ENCODE measurements at places on chromosomes 13 and 19. TPM values are rescaled to one million over a fixed set of nuclear protein-coding genes. Genes with fewer than 3 reads are reported as not detected.
A peak's percentile ranks its signal among the peaks of the same experiment; 100 is the strongest.

DNA sequence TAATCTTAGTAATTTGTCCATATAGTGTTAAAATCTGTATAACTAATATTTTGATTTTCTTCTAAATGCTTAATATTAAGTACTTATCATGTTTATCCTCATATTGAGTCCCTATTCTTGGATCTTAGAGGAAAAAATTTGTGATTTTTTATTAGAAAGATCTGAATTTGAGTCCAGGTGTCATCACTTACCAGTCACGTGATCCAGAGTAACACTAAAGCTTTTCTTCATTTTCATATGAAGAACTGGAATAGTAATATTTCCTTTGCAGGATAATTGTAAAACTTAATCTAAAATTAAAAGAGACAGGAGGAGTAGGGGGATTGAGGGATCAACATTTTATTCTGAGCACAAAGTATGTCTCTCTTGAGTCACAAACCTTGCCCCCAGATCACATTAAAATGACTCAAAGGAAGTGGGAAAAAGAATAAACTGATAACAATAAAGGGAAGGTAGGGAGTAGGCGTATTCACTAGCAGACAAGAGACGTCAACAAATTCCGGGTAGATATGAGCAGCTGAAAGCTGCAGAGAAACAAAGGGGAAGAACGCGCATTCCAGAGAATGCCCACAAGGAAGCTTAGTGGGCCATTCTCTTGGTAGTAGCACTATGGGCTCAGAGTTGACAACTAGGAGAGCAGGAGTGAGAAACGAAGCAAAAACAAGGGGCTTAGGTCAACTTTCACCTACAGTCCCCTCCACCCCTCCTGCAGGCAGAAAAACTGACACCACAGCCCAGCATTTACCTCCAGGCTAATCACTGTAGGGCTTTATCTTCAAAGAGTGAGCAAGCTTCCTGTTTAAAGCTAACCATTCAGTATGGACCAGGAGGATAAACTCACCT lies 123.1 kb downstream of the SPRY2 start:
- H3K36me3 ChIP-seq: no peaks in the 10 kb centered on the region
- H3K27ac ChIP-seq: no peak overlapping the region
- no peaks in the 10 kb centered on the region for H3K4me1 ChIP-seq
- H3K4me3 ChIP-seq: no peak overlapping the region
- DNase-seq: no peak
- H3K27me3 ChIP-seq: no peaks in the 10 kb centered on the region

Gene CYP2A6
- total RNA-seq: not detected

Gene TGFB1
- 97.5 TPM for total RNA-seq

DNA sequence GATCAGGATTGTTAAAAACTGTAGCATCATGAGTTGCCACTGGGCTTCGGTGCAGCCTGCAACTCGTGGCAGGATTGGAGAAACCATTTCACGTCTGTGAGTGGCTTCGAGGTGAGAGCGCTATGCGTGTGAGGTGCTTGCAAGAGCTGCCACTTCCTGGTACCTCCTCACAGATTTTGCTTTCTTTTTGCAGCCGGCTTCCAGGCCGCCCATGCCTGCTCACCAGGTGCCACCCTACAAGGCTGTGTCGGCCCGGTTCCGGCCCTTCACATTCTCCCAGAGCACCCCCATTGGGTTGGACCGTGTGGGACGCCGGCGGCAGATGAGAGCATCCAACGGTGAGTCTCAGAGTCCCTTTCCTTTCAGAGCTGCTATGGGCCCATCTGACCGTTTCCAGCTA lies 57.9 kb upstream of the C1QTNF9 start:
- no peak overlapping the region for H3K4me3 ChIP-seq
- no peak overlapping the region for H3K27ac ChIP-seq
- no peaks in the 10 kb centered on the region for H3K27me3 ChIP-seq
- no peak for DNase-seq
- no peaks in the 10 kb centered on the region for H3K36me3 ChIP-seq
- no peaks in the 10 kb centered on the region for H3K4me1 ChIP-seq

Gene EXOC3L2
- 13.9 TPM for total RNA-seq

DNA sequence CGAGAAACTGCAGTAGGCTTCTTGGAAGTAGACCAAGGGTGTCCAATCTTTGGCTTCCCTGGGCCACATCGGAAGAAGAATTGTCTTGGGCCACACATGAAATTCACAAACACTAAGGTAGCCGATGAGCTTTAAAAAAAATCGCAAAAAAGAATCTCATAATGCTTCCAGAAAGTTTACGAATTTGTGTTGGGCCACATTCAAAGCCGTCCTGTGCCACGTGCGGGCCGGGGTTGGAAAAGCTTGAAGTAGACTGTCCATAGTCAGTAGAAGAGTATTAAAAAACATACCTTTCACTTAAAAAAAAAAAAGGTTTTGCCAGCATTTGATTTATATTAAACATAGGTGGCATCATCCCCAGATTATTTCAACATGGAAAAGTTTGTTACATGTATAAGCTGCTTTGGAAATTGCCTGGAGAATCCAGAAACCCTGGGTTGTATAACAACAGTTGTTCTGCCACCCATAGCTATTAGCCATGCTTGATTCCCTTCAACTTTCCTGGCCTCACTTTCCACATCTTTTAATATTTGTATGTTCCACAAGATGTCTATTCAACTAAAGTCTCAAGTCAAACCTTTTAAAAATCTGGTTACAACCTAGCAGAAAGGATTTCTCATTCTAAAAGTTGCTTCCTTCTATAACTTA lies 1.0 kb downstream of the IFT88 start:
- H3K4me3 ChIP-seq: peak overlapping the region; percentile 89
- peaks cover 3% of the 10 kb centered on the region for H3K36me3 ChIP-seq
- peak overlapping the region; percentile 95 for H3K27ac ChIP-seq
- H3K27me3 ChIP-seq: no peaks in the 10 kb centered on the region
- DNase-seq: no peak
- no peaks in the 10 kb centered on the region for H3K4me1 ChIP-seq

Gene IL12RB1
- 1.7 TPM for total RNA-seq

- H3K27me3 ChIP-seq: no peaks in the 10 kb centered on the region
- H3K4me3 ChIP-seq: no peak overlapping the region
- peak; percentile 44 for DNase-seq
- H3K4me1 ChIP-seq: no peaks in the 10 kb centered on the region
Measured at GRCh38 chr13:114077933-114078325, 54.5 kb downstream of the RASA3 start.

Gene MYO9B
- total RNA-seq: 165 TPM

DNA sequence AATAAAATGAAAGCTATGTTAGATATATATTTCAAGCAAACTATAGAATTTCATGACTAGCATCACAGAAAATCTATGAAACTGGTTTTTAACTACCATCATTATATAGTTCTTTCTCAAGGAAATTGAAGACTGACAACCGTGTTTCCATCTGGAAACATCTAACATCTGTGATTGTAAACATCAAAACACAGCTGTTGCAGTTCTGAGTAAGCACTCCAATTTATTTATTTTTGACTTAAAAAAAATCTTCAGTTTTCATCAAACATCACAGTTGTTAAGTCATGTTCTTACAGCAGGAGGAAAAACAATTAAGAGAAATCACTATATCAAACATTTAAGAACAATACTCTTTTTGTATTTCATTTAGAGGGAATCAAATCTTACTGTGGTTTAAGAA lies 1653.0 kb upstream of the MIR17HG start:
- H3K27me3 ChIP-seq: no peaks in the 10 kb centered on the region
- DNase-seq: no peak
- no peaks in the 10 kb centered on the region for H3K4me1 ChIP-seq
- H3K27ac ChIP-seq: no peak overlapping the region

DNA sequence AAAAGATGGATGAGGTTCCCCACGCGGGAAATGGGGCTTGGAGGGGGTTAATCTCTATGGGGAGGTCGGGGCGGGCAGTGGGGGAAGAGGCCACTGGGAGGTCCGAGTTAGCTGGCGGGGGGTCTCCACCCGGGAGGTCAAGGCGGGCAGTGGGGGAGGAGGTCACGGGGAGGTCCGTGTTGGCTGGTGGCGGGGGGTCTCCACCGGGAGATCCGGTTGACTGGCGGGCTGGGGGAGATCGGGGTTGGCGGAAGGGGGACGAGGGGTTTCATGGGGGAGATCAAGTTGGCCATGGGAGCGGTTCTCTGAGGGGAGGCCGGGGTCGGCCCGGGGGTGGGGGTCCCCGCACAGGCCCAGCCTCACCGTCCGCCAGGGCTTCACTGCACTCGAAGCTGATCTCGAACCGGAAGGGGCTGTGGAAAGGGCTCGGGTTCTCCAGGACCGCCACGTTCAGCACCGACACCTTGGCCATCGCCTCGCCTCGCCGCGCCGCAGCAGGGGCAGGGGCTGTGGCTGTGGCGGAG lies 342 bp downstream of the ASF1B start:
- H3K27ac ChIP-seq: no peak overlapping the region
- H3K4me1 ChIP-seq: no peaks in the 10 kb centered on the region
- H3K4me3 ChIP-seq: no peak overlapping the region

Measured in aorta (tissue), 5 donors.